B cell (primary cell): ENCODE measurements at places on chromosomes 11 and 22.

- no peak for DNase-seq
These were observed 32.4 kb downstream of the CNTF start for GRCh38 chr11:58654908-58655296.

DNA sequence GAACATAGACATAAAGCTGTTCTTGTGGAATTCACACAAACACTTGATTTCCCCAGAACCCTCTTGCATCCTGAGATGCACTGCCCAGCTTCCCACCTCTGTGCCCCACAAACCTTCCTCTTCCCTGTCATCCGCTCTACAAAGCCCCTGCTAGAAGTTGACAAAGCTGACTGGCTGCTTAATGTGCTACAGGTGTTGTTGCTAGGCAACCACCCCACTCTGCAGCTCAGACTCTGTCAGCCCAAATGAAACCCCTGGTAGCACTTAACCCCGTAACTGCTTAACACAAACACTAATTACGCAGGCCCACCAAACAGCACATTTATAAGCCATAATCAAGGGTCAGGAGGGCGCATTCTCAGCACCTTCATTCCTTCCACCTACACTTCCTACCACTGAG is 172.0 kb upstream of the CADM1 start:
- no peak for DNase-seq

DNA sequence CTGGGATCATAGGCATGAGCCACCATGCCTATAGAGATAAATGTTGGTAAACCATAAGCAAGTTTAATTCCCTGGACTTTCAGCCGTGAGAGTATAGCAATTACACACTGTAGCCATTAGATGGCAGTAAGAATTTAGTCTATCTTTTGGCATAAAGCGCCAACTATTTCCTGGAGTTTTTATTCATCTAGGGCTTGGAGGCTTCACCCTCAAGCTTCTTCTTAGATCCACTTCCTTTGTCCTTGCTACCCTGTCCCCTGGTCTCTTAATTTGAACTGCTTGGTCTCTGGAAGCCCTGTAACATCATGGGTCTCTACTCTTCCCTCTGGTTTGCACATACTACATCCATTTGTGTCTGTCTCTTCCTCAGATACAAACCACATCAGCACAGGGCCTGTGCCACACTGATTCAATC is 38.2 kb downstream of the OR10A6 start:
- DNase-seq: peak; percentile 52

DNA sequence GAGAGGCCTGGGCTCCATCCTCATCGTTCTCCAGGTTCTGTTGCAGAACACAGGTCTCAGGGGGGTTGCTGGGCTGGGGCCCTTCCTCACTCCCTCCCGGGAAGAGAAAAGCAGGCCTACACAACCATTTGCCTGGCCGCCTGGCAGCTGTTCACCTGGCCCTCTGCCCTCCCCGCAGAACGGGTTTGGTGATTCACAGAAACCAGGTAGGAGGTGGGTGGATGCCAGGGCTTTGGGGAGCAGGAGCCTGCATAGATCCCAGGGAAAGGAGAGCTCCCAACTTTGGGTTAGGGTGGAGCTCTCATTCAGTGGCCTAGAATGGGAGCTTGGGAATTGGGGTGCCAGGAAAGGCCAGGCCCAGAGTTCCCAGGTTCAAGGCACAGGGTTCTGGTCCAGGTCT is 995 bp downstream of the TMEM134 start:
- no peak for DNase-seq

DNA sequence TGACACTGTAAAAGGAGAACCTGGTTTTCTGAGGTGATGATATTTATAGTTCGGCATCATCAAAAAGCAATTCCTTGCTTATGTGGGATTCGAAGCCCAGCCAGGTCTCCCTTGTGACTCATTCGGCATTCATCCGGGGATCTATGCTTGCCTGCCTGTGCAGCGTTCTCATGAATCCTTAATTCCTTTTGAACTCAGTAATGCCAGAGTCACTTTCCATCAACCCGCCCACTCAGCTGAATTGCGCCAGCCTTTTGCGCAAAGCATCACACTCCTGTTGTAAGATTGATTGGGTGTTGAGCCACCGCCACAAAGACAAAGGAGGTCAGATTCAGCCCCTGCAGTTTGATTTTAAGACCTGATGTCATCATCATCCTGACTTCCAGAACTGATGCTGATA is 128.6 kb downstream of the SLC17A6 start:
- no peak for DNase-seq

DNA sequence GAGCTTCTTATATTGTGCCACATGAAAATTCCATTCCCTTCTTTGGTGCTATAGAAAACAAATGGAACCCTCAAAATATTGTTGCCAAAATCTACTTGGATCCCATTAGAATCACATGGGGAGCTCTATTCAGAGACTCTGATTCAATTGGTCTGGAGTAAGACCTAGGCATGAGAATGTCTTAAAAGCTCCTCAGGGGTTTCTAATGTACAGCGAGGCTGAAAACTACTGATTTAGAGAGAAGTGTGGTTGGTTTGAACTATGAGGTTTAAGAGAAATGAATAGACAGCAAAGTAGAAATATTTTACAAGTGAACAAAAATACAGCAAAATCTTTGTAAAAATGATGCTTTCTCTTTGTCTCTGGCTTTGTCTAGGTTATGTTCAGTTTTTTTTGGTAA is 514.7 kb downstream of the CNTN5 start:
- no peak for DNase-seq

- DNase-seq: no peak
These were observed 197.8 kb downstream of the MN1 start for GRCh38 chr22:27603800-27604144.

DNA sequence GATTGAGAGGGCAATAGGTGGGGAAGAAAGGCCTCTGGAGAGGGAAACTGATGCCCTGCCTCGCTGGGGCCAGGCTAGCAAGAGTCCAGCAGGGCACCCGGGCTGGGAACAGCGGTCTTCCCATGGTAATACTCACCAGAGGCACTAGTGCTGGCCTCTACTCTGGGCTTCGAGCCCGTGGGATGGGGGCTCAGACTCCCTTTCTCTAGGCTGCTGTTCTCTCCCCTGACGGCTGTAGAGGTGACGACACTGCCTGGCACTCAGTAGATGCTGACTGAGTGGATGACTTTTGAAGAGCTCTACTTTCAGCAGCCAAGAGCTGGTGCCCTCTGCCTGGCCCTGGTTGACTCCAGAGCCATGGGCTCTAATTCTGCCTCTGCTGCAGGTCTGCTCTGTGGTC is 818 bp upstream of the C1QTNF4 start:
- no peak for DNase-seq

GRCh38 chr11:117950301-117950700 is 21.1 kb upstream of the TMPRSS13 start:
- DNase-seq: peak; percentile 70

GRCh38 chr11:76783896-76784813 is 999 bp downstream of the TSKU start:
- no peak for DNase-seq

DNA sequence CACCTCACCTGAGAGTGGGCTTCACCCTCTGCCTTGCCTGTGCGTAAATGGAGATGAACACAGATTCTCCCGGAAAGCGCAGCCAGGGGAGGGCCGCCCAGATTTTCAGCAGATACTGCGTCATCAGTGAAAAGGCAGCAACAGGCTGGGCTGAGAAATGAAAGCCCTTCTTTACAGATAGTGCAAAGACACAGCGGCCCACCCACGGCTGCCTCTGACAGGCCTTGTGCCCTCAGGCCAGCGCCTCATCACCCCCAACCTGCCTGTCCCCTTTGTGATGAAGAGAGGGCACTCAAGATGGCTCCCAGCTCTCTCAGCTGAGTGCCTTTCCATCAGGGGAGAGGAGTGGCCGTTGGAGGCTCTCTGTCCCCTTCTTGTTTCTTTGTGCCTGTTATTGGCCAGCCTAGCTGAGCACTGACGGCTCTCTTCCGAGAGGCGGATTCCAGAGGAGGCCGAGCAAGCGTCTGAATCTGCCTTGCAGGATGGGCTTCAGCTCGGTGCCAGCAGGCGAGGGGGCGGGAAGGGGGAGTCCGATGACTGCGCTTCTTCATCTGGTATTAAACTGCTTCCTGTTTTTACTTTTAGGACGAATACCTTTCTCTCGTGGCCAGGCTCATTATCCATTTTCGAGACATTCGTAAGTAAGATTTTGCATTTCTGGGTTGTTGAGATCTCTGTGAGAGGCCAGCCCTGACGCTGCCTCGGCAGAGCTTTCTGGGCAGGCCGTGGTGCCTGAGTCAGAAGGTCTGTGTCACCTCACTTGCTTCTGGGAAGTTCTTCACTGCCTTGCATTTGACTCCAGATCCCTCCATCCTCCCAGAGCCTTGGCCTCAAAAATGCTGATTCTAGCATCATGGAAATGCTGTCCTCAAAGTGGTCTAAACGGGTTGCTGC is 43.7 kb downstream of the MED15 start:
- DNase-seq: peak; percentile 54

DNA sequence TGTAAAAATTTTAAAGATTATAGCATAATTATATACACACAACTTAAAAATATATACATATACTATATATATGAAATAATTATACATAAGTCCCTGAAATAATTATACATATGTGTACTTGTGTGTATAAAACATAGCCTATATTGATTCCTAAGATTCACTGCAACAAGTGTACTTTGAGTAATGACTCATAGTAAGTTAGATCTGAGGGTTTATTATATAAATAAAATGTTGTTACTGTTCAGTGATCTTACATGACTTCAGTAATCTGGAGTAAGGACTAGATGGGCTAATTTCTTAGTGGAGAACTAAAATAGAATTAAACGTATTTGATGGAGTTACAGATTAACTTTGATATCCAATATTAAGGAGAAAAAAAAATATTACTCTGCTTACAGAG is 350.5 kb downstream of the CNTN5 start:
- no peak for DNase-seq

DNA sequence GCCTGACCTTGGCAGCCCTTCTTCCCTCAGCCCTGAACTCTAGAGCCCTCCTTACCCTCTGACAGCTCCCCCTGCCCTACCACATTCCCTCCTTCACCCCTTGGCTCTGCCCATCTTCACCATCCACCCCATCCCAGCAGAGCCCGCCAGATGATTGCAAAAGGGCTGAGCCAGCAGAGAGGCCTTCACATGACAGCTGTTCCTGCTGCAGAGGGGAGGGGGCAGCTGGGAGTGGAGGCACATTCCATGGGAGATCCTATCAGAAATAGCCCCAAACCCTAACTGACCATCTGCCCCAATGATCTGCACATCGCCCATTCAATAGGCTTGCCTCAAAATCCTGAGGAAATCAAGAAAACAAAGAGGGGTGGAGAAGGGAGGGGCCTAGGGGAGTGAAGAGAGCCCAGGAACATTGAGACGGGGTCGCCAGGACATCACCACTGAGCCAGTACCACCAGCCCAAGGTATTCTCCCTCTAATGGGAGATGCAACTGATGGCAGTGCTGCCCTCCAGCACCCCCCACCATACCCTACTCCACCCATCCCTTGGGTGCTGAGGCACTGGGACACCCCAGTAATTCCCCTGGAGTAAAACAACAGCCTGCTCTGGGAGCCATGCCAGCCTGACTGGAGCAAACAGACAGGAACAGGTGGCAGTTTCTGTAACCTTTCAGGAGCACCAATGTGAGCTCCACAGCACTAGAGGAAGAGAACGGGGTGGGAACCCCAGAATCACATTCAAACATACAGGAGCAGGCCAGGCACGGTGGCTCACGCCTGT is 8.0 kb upstream of the AHNAK start:
- DNase-seq: peak; percentile 50

GRCh38 chr11:64786308-64786707 is 8.0 kb upstream of the SF1 start:
- DNase-seq: no peak

DNA sequence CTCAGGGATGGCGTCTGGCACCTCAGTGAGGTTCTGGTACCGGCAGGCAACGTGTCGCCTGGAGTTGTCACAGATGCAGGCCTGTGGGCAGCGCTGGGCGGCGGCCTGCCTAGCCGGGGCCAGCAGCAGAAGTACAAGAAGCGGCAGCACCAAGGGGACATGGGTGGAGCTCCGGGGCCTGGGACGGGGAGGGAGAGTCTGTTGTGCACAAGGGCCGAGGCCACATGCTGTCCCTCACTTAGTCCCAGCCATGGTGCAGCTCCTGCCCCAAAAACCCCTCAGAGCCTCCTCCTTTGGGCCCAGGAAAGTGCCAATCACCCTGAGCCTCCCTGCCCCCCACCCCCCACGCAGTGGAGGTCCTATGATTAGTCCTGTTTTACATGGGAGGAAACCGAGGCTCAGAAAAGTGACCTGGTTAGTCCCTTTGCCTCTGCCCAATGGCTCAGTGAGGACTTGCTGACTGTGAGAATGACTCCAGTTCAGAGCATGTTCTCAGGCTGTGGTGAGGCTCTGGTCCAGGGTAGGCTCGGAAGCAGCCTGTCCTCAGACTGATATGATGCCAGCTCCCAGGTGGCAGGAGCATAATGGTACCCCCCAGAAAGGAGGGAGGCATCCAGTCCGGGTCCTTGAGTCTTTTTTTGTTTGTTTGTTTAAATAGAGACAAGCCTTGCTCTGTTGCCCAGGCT is 1.1 kb downstream of the CHADL start:
- DNase-seq: peak; percentile 19

- no peak for DNase-seq
These were observed 53.4 kb downstream of the RTL6 start for GRCh38 chr22:44444341-44445306.

DNA sequence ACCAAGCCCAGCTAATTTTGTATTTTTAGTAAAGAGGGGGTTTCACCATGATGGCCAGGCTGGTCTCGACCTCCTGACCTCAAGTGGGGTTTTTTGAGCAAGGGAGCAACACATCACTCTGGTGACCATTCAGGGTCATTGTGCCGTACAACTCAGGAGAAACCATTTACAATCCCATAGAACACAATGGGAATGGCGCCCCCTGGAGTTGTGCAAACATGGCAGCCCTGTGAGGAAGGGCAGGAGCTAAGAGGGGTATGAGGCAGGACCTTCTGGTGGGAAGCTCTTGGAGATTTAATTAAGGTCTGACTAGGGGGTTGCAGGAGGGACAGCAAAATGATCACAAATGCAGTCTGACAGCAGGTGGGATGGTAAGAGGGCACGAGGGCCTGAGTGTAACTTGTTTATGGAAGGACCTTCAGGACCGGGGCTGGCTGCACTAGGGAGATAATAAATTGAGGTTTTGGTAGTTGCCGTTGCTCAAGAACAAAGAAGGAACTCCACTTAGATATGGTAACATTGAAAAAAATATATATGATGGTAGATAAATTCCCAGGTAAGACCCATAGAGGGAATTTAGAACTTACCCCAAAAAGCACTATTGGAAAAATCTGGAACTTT is 9.1 kb upstream of the CSF2RB start:
- DNase-seq: no peak

DNA sequence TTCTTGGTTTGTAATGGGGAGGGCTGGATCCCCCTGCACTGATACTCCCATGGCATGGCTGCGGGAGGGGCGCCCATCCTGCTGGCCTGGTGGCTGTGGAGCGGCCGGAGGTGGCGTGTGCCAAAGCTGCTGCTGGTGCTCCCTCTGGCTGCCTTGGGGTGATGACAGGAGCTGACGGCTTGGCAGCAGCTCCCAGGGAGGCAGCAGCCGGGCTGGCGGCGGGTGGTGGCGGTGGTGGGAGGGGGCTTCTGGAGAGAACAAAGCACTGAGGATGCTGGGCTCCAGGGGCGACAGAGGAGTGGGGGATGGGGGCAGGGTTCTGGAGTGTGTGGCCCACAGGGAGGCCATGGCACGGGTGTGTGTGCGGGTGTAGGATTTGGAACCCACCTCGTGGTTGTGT is 11.4 kb upstream of the MPPED1 start:
- no peak for DNase-seq

GRCh38 chr11:78261367-78261766 is 72.6 kb downstream of the USP35 start:
- DNase-seq: no peak

GRCh38 chr11:108758458-108758857 is 93.6 kb downstream of the DDX10 start:
- no peak for DNase-seq

- no peak for DNase-seq
These were observed 13.9 kb upstream of the MOGAT2 start for GRCh38 chr11:75703695-75704237.

GRCh38 chr11:23974601-23975000 is 522.3 kb upstream of the LUZP2 start:
- DNase-seq: no peak
